SW 1271 (cell line): ENCODE measurements at places on chromosomes 1 and 21.

DNA sequence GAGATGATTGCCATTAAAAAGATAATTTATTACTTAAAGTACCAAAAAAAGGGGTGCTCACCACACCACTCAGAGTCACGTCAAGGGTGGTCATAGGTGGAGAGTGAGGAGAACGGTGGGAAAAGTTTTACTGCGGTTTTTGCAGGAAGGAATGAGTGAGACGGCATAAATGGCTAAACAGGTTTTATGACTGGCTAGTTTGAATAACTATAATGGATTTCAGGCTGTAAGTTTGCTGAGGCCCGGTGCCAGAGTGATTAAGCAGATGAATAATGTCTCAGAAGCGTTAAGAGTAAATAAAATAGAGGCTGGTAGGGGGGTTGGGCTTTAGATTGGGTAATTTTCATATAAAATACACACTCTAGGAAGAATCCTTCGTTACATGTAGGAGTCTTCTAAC, 1337.8 kb downstream of the AMY1C start:
- DNase-seq, result no peak

DNA sequence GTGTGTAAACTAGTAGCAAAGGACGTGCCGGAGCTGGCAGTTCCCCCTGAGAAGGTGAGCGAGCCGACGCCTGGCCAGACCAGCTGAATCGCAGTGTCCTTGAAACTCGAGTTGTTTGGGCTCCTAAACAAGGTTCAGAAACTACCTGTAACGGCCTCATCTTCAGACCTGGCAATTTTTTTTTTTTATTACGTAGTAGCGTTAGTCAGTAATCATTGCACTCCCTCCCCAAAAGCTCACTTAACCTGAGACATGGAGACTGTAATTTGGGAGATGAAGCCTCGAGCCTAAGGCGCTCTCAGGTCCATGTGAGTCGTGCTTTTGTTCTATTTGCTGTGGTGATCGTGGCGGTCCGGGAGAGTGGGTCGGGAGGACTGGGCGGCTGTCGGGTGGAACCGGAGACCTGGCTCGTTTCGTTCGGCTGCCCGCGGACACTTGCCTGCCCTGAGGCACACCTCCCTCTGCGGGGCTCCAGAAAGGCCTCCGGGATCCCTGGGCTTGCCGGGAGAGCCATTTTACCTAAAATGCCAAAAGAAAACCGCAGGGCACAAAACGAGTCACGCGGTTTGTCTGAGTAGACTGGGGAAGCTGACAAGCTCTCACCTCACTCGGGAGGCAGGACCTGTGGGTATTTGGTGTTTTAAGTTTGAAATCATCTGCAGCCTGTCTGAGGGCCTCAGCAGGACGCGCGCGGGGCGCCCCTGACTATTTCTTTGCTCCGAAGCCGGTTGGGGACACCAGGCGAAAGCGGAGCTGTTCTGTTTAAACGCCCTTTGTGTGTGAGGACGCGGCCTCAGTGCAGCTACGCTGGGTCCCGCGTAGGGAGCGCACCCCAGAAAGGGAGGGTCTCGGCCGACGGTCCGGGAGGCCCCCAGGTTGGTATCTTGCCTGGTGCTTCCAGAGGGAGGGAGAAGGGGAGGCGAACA, 722 bp downstream of the LHX8 start:
- no peak for DNase-seq

DNA sequence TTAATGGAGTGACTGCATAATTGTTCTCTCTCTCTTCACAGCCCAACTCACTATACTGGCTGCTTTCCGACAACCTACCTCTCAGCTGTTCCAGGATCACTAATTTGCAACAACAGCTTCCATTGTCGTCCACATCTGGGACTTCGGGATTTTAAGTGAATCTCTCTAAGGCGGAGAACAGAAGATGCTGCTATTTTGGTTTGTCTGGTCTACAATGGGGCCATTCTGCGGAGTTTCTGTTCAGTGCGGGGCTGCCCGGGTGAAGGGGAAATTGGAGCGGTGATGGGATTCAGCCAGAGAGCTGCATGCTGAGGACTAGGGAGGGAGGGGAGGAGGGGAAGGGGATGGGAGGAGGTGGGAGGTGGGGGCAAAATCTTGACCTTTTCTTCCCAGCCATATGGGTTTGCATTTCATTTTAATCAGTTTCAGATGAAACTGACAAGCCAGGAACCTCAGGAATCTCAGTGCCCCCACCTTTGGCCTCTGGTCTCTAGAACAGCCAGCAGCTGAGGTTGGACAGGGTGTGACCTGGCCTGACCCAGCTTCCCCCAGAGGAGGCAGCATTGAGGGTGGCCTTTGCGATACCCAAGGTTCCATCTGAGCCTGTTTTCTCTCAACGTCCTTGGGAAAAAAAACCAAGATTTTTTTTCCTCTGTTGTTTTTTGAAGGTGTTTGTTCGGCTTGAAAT, 6.9 kb upstream of the SRP9 start:
- DNase-seq, result no peak

DNA sequence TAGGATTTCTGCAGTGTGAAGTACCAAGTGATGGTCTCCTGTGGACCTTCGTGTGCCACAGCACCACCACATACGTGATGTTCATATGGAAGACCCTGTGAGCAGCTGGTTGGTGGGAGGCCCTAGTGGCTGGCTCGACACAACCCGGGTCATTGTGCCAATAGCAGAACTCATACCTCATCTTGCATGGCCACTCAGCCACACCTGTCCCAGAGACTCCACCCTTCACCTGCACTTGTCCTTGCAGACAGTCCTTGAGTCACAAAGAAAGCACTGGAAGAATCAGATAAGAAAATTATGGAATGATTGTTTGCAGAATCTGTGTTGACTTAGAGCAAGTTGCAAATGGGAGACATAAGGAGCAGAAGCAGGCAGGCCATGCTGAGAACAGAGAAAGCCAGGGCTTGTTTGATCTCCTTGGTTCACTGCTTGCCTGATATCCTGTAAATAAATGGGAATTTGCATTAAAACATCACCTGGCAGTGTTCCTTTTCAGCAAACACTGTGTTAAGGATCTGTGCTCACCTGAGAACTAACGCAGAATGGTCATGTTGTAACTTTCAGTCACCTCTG, 307.7 kb downstream of the SIPA1L2 start:
- DNase-seq, result no peak

DNA sequence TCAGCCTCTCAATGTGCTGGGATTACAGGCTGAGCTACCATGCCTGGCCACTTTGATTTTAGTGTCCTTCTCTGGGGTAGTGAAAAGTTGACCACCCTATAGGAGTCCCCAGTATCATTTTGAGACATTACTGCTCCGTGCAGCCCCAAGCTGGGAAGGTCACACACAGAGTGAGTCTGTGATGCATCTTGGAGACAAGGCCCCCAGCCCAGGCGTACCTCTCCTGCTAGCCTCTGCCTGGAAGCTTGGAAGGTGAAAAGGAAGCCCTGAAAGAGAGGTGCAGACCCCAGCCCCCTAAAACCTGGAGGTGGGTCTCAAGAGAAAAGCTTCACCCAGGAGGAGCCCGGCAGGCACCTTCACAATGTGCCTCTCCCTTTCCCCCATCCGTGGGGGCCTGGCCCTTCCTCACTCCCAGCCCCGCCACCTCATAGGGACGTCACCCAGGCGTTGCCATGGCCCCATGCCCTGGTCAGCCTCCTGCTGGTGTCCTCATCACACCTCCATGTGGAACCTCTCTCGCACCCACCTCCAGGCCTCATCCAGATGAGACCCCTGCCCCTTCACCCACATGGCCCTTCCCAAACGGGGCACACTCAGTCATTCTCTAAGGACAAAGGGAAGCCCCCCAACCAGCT, 5.6 kb upstream of the ARF1 start:
- DNase-seq, result no peak
